NCI-H187 (cell line): ENCODE measurements at places on chromosomes 2 and 18.
A peak's percentile ranks its signal among the peaks of the same experiment; 100 is the strongest.

DNA sequence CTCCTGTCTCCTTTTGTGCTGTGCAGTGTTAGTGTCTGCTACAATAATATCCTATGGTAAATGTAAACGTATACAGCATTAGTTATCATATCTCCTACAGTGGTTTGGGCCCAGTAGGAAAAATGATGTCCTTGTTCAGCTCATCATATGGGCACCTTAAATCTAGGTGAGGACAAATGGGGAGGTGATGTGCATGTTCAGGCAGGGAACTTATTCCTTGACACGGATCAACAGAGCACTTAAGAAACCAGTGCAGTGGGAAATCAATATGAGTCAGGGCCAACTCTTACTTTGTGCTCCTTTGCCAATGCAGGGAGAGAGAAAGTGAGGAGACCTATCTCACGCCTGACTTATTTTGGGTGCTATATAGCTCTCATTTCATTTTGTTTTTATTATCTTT lies 76.4 kb downstream of the KLHL14 start:
- DNase-seq = peak; percentile 6

DNA sequence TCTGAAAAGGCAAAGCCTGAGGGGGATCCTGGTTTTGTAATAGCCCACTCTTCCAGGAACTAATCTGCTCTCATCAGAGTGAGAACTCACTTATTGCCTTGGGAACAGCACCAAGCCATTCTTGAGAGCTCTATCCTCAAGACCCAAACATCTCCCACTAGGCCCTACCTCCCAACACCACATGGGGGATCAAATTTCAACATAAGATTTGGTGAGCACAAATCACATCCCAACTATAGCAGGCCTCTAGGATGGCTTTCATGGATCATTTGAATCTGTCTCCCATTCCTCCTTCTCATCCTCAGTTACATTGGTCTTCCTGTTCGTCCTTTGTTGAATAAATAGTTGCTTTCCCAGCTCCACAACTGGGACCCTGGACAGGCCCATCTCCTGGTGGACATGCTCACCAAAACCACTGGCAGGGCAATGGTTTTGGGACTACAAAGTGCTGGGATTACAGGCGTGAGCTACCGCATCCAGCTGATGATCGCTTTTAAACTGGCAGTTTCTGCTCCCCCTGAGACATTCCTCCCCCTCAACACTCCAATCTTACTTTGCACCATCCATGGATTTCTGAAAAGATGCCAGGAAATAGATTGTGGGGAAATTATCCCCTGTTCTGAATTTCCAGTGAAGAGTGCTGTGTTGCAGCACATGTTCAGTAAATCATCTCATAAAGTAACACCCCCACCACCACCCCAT lies 42.6 kb downstream of the MCFD2 start:
- DNase-seq = no peak

DNA sequence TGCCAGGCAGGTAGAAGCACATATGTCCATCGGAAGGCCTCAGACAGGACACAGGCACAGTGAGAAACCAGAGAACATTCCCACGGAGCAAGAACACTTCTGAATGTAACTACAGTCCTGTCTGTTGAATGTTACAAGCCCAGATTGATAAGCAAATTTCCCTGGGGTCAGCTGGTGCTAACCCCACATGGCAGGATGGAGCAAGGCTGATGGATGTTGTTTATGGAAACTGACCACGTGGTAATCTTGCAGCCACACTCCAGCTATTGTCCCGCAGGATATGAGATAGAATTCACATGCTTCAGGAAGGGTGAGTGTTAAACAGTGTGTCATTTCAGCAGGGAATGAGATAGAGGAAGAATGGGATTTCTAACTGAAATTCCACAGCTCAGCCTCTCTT lies 138.8 kb upstream of the COPS8 start:
- no peak for DNase-seq

GRCh38 chr18:54822872-54823845 lies 5.1 kb upstream of the RAB27B start:
- DNase-seq = no peak

DNA sequence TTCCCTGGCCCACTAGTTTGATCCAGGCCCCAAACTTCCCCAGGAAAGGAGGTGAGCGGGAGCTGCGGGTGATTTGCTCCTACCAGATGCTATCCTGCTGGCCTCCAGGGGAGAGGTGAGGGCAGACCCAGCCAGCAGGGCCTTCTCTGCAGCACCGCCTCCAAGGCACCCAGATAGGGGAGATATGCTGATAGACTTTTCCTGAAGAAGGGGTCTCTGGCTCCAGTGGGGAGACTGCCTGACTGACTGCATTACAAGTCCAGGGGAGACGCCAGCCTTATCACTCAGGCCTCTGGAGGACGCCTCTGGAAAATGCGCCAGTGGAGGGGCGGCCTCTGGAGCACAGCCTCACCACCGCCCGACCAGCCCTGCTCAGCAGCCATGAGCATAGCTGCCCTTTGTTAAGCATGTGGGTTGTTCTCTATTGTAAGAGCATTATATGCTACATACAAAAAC lies 60.6 kb upstream of the SMAD7 start:
- no peak for DNase-seq

DNA sequence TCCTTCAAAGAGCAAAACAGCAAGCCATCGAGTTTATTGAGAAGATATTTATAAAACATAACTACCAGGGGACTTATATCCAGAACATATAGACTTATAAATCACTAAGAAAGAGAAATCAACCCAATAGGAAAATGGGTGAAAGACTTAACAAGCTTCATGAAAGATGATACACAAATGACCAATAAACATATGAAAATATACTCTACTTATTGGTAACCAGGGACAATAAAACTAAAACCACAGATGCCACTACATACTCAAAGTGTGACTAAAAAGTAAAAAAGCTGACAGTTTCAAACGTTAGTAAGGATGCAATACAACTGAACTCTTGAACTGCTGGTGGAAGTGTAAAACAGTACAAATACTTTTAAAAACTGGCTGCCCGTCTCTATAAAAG lies 154.3 kb downstream of the TMEM163 start:
- no peak for DNase-seq

- no peak for DNase-seq
Observed at GRCh38 chr2:29448096-29448688, 333.0 kb downstream of the CLIP4 start.

DNA sequence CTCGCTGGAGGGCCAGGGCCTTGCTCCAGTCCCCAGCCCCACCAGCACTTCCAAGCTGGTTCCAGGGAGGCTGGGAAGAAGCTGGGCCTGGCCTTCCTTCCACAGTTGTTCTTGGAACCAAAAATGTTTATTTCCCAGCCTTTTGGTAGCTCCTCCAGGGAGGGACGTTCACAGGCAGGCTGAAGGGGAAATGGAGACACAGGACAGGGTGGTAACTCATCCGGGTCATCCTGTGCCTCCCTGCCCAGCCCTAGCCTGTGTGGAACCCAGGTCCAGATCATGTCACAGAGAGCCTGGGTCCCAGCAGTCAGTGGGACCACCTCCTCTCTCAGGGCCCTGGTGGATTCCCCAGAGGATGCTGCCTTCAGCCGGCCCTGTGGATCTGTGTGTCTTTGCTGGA lies 12.5 kb upstream of the ARMC9 start:
- no peak for DNase-seq

DNA sequence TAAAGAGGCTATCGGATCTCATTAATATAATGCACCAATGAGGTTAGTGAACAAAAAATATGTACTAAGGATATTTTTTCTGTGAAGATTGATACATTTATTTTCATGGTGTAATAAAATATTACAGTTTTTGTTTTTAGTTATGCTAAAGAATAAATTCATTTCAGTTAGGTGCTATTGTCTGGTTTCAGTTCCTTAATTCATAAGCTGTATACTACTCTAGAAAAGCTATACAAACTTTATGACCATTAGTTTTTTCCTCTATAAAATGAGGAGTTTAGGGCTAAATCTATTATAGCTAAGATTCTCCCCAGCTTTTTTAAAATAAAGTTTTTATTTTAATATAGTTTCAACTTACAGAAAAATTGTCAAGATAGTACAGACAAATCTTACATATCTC lies 1311.7 kb upstream of the NXPH2 start:
- DNase-seq = no peak

GRCh38 chr2:33491441-33492084 lies 15.1 kb downstream of the RASGRP3 start:
- DNase-seq = no peak

- no peak for DNase-seq
Observed at GRCh38 chr2:75067506-75067905, 109.1 kb downstream of the POLE4 start.

DNA sequence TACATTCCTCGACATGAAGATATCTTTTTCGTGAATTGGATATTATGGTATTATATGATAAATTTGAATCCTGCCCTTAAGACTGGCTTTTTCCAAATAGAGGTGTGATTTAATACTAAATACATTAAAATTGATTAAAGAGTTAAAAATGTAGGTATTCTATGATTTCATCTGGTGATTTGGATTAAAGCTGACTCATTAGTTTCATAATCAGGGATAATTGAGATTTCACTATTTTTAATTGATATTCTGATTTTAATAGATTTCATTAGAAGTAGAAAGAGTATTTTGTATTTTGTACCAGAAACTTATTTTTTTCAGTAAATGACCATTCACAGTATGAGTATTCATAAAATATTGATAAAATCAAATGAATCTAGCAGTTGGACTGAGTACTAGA lies 524.1 kb downstream of the PLCL1 start:
- DNase-seq = no peak

DNA sequence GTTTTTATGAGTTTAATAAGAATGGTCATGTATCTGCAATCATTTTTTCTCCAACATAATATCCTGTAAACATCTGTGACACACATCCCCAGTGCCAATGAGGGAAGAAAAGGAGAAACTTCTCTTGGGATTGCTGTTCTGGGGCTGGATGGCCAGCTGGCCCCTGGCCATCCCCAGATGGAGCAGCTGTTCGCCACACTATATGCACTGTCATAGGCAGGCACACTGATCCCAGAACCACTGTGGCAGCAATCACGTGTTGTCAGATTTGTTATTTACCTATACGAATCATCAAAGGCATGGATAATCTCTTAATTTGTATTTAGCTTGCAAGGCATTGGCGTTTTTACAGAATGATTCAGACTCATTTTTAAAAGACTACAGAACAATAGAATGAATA lies 167.6 kb upstream of the ACAA2 start:
- no peak for DNase-seq

GRCh38 chr2:138017824-138018223 lies 53.6 kb downstream of the HNMT start:
- DNase-seq = no peak

DNA sequence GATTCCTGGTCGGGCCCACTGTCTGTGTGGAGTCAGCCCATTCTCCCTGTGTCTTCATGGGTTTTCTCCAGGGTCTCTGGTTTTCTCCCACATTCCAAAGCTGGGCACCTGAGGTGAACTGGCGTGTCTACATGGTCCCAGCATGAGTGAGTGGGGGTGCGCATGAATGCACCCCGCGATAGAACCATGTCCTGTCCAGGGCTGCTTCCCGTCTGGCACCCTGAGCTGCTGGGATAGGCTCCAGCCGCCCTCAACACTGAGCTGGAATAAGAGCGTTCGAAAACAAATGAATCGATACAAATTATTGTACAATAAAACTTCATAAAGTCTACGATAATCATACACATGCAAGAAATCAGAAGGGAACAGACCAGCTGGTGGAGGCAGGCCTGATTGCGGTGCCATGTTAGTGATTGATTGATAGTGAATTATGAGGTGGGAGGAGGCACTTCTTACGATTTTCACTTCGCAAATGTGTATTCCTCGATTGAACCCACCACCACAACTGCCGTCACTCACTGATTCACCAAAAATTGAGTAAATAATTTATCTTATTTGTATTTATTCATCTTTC lies 186.6 kb downstream of the MGAT5 start:
- DNase-seq = no peak

- no peak for DNase-seq
Observed at GRCh38 chr2:10880586-10881321, 31.0 kb upstream of the KCNF1 start.

GRCh38 chr18:10072671-10073175 lies 158.9 kb downstream of the VAPA start:
- DNase-seq = no peak

DNA sequence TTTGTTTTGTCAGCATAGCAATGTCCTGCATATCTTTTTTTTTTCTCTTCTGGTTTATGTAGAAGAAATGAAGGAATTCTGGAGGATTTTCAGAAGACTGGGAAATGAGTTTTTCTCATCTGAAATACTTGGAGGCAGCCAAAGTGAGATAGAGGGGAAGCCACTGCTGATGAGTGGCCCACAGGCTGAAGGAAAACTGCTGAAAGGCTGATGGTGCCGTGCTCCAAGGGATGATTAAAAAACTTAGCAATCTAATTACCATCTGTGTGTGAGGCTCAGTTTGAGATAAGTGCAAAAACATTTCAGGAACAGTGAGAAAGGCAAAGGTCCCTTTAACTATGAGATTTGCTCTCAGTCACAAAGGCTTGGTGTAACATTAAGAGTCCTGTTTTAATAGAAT lies 98.5 kb downstream of the EVA1A start:
- no peak for DNase-seq

DNA sequence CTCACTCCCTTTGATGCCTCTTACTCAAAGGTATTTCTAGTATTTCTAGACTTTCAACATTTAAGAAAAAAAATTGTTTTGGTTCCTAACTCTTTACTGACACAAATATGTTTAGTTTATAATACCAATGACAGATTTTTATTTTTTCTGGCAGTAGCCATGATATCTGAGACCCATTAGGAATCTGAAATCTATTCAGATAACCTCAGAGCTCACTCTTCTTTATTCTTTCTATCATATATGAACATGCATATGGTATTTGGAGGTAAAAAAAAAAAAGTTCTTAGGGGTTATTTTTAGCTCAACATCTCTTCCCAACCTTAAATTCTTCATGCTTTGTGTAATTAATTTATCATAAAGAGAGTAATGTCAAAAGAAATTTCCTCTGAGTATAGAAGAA lies 465.5 kb downstream of the CDH2 start:
- no peak for DNase-seq

DNA sequence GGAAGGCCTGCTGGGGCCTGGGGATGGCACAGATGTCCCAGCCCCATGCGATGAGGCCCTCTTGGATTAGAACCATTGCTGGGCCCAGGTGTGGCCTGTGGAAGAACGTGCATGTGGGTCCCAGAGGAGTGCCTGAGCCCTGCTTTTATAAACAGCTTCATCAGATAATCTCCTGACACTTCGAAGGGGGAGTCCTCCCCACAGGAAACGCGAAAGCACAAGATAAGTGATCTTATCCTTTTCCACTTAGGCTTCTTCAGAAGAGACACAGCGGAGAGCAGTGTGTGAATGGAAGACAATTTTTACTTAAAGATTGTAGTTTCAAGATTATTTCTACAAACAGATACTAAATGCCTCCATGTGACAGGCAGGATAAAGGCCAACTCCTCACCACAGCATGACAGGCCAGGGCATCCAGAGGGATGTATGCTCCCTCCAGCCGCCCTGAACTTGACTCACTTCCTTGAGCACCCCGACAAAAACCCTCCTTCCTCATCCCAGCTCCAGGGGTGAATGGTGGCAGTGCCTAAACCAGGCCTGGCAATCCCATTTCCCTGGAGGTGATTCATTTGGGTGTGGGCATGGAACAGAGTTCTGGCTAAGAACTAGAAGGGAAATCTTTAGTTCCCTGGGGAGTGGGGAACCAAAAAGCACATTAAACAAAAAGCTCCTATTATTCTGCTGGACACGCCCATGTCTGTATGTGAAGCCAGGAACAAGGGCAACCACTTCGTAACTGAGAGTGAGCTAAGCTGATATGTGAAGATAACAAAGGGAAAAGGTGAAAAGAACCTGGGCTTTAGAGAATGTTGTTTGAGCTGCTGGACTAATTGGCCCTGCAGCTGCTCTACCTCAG lies 56.2 kb upstream of the TMEM163 start:
- DNase-seq = no peak
